ENCODE measurements at places on chromosomes 2 and 18.

DNA sequence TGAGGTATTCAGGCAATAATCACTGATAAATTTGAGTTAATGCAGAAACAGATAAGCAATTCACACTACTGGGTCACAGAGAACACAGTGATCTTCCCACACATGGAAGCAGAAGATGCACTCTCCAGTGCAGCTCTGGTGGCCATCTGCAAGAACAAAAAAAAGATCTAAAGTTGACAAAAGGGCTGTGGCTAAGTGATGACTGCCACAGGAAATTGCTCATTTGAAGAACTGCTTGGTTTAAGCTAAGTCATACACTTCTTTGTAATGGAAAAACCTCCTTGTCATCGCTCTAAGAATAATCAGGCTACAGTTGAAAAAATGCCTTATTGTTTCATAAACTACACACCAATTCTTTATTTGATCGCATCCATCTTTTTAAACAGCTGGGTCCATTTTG lies 115.1 kb downstream of the DTNB start:
- DNase-seq = no peak

GRCh38 chr2:33395034-33395433 lies 81.4 kb upstream of the RASGRP3 start:
- DNase-seq = no peak

DNA sequence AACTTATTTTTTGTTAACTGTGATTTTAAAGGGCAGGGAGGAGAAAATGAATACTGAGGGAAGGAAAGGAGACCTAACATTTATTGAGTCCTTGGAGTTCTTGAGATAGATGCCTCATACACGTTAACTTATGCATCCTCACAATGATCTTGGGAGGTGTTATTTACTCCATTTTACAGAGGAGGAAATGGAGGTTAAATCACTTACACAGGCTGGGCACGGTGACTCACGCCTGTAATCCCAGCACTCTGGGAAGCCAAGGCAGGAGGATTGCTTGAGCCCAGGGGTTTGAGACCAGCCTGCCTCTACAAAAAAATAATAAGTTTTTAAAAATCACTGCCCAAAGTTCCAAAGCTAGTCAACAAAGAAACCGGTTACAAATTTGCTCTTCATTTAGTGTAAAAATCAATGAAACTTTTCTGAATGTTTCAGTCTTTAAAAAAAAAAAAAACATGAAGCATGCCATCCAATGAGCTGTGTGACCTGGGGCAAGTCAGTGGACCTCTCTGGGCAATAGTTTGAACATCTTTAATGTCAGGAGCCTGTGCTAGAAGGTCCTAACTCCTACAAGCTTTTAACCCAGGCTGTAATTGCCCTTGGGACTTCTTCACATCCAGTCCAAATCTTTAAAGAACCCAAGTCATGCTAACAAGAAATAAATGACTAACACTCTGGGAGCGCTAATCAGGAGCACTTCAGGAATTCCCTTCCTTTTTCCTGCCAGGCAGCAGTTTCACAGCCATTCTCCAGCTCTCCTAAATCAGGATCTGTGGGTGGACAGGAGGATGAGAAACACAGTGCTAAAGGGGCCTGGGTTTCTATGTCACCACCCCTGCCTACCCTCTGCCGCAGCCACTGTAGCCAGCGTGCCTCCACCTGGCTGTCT lies 176.4 kb downstream of the TMEM247 start:
- DNase-seq = no peak

DNA sequence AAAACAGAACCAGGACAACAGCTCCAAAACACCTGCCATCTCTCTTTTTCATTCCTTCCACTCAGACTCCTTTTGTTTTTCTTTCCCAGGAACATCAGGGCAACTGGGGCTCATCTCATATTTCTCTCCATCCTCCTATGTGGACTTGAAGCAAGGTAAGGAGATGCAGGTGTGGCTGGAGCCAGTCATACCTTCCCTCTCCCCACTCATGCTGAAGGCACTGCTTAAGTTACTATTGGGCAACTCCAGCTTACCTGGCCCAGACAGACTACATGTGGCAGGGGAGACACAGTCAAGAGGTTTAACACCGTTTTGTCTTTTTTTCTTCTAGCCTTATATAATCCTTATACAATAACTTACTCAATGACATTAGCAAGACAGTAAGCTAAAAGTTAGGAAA lies 38.4 kb downstream of the LAMA1 start:
- DNase-seq = no peak

DNA sequence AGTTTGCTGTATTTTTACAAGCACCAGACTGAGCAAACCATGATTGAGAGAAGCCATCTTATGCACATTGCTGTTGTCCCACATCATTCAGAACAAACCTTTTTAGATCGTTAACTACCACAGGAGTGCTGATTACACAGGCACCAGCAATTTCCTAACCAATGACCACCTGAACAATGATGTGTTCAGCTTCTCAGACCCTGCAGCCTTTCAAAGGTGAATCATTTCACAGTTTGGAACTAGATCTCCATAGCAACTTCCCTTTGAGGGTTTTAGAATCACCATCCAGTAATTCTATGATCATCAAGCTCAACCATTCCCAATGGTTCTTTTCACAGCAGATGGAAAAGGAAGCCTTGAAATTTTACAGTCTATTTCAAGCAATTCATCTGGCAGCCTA lies 71.4 kb downstream of the OLA1 start:
- DNase-seq = no peak

DNA sequence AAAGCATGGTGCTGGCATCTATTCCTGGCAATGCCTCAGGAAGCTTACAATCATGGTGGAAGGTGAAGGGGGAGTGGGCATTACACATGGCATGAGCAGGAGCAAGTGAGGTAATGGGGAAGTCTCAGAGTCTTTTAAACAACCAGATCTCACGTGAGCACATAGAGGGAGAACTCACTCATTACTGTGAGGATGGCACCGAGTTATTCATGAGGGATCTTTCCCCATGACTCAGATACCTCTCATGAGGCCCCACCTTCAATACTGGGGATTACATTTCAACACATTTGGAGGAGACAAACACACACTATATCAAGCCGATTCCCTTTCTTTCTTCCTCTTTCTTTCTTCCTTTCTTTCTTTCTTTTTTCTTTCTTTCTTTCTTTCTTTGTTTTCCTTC lies 47.9 kb upstream of the FANCL start:
- no peak for DNase-seq

DNA sequence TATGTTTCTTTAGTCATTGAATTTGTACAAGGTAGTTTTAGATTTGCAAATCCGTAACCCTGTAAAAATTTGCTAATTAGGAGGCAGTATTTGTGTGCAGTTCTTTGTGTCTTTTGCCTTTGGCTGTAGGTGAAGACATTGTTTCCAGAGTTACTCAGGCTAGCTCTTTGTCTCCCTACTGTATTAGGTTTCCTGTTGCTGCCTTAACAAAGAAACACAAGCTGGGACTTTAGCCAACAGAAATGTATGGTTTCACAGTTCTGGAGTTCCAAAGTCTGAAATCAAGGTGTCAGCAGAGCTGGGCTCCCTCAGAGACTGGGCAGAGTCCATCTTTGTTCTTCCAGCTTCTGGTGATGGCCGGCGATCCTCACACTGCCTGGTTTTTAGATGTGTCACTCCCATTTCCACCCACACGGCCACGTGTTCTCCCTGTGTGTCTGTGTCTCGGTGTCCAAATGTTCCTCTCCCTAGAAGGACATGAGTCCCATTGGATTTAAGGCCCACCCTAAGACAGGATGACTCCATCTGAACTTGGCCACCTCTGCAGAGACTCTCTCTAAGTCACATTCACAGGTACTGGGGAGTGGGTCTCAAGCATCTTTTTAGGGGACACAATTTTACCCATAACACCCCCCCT lies 309.7 kb downstream of the GALR1 start:
- no peak for DNase-seq

All from SHP77 (cell line).